ENCODE measurements at places on chromosomes 4 and X. TPM values are rescaled to one million over a fixed set of nuclear protein-coding genes. Genes with fewer than 3 reads are reported as not detected.
A peak's percentile ranks its signal among the peaks of the same experiment; 100 is the strongest.

DNA sequence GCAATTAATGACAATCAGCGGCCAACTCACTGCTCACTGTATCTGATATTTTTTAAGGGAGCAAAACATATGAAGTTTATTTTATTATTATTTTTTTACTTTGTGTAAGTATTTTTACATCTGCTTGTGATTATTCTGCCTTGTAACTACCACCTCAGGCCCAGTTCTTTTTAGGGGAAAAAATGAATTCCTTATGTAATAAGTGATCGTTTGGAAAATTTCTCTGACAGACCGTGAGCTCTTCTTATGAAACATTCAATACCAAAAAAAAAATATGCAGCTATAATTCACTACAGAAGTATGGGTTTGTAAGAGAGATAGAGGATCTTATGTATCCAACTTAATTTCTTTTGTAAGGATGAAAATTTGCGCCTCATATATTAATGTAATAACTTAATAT is 33.5 kb upstream of the STOX2 start:
- DNase-seq = no peak

The CLGN gene
- 2.2 TPM for polyA plus RNA-seq

The TCEAL5 gene
- polyA plus RNA-seq = 3.3 TPM

DNA sequence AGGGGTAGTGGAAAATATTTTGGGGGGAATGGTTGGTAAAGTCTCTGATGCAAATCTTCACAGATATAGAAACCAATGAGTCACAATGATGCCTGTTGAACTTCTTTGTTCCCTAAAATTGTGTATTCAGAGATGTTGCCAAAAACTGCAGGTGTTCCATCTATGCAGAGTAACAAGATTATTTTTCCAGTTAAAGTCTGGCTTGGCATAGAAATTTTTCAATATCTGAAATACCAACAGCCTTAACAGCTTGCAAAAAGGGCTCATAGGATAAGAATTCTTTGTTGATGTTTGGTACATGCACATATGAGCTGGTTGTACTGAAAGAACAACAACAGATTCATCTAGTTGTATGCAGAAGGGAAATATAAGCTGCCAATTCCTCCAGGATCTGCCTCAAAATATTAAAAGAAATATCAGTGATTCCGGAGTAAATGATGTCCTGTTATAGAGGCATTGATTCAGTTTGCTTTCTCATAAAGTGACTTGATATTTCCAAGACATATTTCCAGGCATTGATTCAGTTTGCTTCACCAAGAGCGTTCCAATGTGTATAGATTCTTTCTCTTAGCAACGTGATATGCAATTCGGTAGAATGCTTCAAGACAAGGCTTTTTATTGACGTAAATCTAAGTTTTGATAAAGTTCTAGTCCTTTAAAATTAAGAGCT is 564.4 kb downstream of the TMA16 start:
- DNase-seq = peak; percentile 20

The NXF3 gene
- polyA plus RNA-seq = not detected

DNA sequence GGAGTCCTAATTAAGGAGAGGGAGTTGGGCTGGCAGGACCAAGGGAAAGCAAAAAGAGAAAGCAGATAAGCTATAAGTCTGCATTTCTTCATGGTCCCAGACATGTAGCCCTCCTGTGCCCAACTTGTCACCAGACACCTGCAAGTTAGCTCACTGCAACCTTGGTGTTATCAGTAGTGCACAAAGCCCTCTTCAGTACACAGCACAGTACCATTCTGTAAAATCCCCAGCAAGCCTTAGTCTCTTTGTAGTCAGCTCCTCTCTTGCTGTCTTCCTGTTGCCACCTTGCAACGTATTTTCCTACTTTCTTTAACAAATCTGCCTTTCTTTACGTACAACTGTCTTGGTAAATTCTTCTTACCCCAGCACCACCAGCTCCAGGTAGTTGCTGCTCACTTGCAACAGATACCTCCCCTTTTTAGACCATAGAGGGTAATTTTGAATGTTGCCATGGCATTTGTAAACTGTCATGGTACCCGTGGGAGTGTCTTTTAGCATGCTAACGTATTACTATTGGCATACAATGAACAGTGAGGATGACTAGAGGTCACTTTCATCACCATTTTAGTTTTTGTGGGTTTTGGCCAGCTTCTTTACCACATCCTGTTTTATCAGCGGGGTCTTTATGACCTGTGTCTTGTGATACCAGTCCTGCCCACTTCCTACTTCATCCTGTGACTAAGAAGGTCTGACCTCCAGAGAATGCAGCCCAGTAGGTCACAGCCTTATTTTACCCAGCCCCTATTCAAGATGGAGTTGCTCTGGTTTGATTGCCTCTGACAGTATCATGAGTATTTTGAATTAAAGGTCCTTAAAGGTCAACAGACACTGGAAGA is 28.3 kb upstream of the AP1S2 start:
- no peak for DNase-seq

The PLXNB3 gene
- 1.9 TPM for polyA plus RNA-seq

- DNase-seq = no peak
Observed at GRCh38 chr4:6198278-6198677, 2.1 kb downstream of the JAKMIP1 start.

- no peak for DNase-seq
Observed at GRCh38 chr4:184930026-184930425, 88.3 kb upstream of the HELT start.

DNA sequence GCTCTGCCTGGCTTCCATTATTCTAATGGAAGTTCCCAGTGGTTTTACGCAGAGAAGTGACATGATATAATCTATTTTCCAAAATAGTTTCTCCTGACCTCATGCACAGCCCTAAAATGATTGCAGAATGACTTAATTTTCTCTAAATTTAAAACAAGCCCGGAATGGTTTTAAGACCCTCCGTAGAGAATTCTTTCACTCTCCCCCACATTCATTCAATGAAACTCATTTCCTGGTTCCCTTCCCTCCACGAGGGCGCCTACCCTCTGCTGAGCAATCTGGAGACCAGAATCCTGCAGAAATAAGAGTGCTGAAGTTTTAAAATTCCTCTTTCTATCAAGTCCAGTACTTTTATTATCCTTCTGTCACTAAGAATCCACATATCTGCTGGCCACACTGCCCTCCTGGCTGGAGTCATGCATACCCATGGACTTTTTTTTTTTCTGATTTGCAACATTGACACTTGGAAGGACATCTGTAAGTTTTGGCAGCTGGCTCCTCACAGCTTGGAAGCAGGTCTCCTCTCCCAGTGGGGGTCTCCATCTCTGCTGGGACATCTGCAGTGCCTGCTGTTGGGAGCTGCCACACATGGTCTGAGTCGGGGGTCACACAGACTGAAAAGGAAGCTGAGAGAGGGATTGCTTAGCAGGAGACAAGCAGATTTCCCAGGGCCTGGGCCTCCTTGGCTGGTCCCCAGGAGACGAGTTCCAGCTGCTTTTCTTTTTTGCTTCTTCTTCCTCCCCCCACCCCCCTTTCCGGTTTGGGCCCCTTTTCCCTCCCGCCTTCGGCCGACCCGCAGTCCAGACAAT is 86.1 kb downstream of the SOWAHB start:
- DNase-seq = peak; percentile 76

GRCh38 chrX:123665197-123665596 is 67.7 kb downstream of the THOC2 start:
- DNase-seq = no peak

The CT45A2 gene
- not detected for polyA plus RNA-seq

The NXF2B gene
- not detected for polyA plus RNA-seq

The JAKMIP1 gene
- polyA plus RNA-seq = 0.14 TPM

The NAA11 gene
- polyA plus RNA-seq = 0.86 TPM

GRCh38 chr4:127251423-127251822 is 381.3 kb upstream of the INTU start:
- DNase-seq = no peak

- no peak for DNase-seq
Observed at GRCh38 chr4:75821966-75822365, 80.3 kb downstream of the PPEF2 start.

- no peak for DNase-seq
Observed at GRCh38 chrX:46321676-46322075, 223.5 kb downstream of the ZNF674 start.

DNA sequence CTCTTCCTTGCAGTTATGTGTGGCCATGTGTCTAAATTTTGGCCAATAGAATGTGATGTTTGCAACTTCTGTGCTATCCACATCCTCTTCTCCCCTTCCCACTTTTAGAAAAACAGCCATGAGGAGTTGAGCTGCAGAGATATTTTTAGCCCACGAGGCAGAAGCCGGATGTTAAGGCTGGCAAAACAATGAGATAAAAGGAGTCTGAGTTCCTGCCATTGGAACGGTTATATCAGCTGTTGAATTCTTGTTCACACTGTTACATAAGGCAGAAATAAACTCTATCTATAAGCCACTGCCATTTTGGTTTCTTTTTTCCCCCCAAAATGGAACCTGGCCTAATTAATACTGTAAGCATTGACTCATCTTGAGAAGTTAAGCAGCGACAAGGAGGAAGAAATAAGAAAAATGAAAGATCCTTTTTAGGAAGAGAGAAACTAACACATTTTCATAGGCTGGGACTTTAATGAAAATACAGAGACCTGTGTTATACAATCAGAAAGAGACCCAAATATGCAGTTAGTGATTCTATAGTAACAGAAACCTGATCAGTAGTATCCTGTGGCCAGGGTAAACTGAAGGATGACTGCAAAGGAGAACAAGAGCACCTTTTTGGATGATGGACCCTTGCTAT is 200.5 kb downstream of the INPP4B start:
- DNase-seq = peak; percentile 10

- peak; percentile 23 for DNase-seq
Observed at GRCh38 chr4:42655921-42656678, 805 bp downstream of the ATP8A1 start.

DNA sequence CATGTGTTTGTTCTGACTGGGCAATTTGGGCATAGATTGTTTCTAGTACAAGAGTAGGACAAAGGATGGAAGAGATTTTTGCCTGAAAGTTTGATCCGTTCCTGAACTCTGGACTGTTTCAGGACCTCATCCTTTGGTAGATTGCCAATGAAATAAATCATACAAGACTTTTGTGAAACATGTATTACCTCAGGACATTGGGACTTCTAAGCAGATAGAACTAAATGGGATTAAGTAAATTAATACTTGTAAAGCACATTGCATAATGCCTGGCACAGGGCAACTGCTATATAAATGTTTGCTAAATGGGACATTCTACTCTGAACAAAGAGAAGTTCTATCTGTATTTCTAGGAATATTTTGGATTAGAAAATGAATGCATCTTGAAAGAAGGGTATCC is 164.8 kb upstream of the RPS6KA3 start:
- DNase-seq = no peak

- no peak for DNase-seq
Observed at GRCh38 chr4:146154057-146154456, 21.5 kb upstream of the LSM6 start.

DNA sequence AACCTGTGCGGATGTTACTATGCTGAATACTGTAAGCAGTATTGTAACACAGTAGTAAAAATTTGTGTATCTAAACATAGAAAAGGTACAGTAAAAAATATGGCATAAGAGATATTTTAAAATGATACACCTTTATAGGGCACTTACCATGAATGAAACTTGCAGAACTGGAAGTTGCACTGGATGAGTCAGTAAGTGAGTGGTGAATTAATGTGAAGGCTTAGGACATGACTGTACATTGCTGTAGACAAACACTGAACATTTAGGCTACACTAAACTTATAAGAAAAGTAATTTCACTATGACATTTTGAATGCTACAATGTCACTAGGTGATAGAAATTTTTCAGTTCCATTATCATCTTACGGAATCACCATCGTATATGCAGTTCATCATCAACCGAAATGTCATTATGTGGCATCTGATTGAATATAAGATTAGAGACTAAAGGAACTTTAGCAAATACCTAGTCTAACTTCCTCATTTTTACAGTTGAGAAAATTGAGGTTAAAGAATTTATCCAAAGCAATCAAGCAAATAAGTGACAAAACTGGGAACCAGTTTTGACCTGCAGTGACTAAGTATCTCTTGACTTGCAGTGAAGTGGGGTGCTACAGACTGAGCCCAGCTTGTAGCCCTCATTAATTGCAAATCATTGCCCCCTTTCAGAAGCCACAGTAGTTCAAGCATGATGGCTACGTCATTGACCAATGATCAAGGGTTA is 55.3 kb downstream of the EGF start:
- no peak for DNase-seq

- DNase-seq = no peak
Observed at GRCh38 chr4:144104509-144105130, 35.9 kb downstream of the GYPA start.

DNA sequence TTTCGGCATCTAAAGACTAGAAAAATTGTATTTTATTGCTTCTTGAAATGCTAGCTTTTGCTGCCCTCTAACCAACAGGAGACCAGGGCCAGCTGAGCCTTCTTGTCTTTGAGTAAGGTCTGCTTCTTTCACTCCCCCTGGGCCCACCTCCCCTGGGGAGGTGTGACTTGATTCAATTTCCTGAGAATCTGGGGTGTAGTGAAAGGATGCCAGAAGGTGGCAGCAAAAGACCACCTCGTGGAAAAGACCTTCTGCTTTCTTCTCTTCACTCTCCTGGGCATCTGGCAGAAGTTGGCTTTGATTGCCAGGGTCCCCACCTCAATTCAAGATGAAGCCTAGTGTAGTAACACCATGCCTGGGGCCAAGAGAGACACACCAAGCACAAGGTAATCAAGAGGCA is 96.5 kb upstream of the MAOA start:
- no peak for DNase-seq

The CCDC158 gene
- 0.80 TPM for polyA plus RNA-seq

GRCh38 chrX:135629342-135629741 is 84.1 kb upstream of the CT45A1 start:
- DNase-seq = no peak

The PRKG2 gene
- 0.40 TPM for polyA plus RNA-seq

GRCh38 chr4:119517361-119518229 is 111.0 kb downstream of the PDE5A start:
- no peak for DNase-seq

The PRMT9 gene
- polyA plus RNA-seq = 11.0 TPM

The PCSK1N gene
- not detected for polyA plus RNA-seq

DNA sequence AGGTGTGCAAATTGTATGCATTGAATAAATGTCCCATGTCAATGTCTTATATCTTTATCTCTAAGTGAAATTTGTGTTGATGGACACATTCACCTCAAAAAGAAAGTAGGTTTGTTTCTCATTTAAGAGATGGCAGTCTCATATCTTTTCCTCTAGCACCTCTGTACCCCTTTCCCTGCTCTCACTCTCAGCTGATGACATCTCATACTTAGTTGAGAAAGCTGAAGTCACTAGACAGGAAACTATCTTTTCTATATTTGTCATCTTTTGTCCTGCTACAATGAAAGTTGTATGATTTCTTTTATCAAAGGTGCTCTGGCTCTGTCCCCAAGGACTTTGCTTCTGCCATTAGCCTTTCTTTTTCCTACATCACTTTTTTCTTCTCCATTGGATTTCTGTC is 84.0 kb upstream of the GRPR start:
- DNase-seq = no peak

The GYG2 gene
- 3.0 TPM for polyA plus RNA-seq

- DNase-seq = no peak
Observed at GRCh38 chr4:15340902-15341732, 86.7 kb upstream of the C1QTNF7 start.

- no peak for DNase-seq
Observed at GRCh38 chr4:159298502-159298901, 195.6 kb downstream of the RAPGEF2 start.

GRCh38 chr4:2954358-2955185 is 8.6 kb downstream of the NOP14 start:
- DNase-seq = no peak

Measured in hindlimb muscle (tissue), 1 donor.